Left colon (tissue), 2 donors: ENCODE measurements at places on chromosomes 3 and 15. TPM values are rescaled to one million over a fixed set of nuclear protein-coding genes. Genes with fewer than 3 reads are reported as not detected.

- DNase-seq = no peak
These were observed 8.6 kb downstream of the GPR15 start for GRCh38 chr3:98540346-98540745.

DNA sequence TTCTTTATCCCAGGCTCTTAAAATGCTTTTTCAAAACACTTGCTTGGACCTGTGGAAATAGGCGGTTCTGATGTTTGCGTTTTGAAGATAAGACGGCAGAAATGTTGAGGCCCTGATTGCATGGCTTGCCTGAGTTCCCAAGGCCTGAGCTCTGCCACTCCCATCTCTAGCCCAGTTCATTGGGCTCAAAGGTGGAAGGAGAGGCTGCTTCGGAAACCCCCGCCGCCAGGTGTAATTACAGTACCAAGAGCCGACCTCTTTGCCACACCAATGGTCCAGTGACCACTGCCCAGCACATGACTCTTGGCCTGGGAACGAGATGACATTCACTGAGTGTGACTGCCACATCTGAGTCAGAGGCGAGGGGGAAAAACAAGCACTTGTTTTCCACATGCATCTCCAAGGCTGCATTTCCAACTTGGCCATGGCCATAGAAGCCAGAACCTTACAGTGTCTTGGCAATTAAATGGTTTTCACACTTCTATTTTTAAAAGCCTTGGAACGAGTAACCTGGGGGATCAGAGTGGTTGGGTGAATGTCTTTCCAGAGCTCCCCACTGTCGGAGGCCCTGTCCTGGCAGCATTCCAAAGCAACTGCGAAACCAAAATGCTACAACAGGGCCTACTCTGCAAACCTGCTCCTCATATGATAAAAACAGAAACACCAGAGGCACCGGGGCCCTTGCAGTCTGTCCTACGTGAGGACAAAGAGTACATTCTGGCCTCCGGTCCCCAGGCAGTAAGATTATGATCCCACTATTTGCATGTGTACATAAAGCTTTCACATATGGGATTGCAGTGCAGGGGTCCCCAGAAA is 63.8 kb upstream of the CGNL1 start:
- peak; percentile 90 for DNase-seq

DNA sequence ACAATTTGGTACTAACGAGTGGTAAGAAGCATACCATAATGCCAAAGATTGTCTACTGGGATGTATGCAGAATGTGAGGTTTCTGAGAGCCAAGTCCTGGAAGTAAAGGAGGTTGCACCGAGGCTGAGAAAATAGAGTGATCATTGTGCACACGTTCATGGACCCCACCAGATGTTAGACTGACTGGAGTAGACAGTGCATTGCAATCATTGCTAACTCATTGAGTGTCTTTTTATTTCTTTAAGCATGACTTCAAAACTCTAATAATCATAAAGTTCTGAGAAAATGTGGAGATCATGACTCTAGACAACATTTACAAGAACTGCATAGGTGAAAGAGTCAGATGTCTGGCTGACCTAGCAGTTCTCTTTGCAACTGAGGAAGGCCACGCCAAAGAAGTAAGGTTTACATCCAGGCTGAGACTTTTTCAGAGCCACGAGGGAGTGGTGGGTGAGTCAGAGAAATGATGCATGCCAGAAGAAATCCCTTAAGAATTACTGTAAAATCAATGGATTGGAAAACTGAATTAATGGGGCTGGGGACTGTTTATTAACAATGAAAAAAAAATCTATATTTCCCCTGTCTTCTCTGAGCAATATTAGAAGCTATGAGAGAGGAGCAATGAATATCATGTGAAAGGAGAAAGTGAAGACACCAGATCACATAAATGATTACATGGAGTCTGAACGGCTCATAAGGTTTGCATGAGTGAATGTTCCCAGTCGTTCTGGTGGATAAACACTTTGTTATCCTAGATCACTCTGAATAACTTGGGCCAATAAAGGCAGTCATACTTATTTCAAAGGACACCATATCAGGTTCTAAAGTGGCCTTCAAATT is 76.0 kb upstream of the SLC25A26 start:
- no peak for DNase-seq

The TMEM108 gene
- 0.92 TPM for total RNA-seq

GRCh38 chr3:150094150-150094933 is 123.6 kb upstream of the PFN2 start:
- DNase-seq = no peak

- no peak for DNase-seq
These were observed 100.1 kb downstream of the DPH6 start for GRCh38 chr15:35445891-35446290.
